Peyer's patch (tissue), 4 donors: ENCODE measurements at places on chromosomes 2 and 18.
A peak's percentile ranks its signal among the peaks of the same experiment; 100 is the strongest.

DNA sequence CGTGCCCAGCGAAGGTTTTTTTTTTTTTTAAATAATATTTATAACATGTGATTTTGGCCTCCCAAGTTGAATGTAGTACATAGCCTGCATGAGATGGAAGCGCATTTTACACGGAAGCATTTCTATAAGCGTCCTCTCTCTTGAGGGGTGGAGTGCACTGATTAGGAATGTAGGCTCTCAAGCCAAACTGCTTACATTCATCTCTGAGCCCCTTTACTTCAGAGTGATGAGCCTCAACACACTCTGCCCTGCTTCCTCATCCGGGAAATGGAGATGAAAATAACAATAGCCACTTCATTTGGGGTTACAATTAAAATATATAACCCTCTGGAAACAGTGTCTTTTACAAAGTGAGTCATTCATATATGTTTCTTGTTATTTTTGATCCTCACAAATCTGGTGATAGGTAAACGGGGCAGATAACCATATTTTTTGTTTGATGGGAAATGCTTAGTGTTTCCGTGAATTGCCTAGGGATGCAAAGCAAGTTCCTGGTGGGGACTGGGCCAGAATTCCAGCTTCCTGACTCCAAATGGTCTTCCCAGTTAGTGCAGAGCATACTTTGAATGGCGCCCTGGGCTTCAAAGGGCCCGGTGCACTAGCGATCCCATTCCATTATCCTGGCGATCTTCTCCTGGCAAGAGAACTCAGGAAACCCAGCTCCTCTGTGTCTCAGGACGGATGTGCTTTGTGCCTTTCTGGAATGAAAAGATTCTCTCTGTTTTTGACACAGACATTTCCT lies 124.3 kb downstream of the PIEZO2 start:
- DNase-seq: no peak

DNA sequence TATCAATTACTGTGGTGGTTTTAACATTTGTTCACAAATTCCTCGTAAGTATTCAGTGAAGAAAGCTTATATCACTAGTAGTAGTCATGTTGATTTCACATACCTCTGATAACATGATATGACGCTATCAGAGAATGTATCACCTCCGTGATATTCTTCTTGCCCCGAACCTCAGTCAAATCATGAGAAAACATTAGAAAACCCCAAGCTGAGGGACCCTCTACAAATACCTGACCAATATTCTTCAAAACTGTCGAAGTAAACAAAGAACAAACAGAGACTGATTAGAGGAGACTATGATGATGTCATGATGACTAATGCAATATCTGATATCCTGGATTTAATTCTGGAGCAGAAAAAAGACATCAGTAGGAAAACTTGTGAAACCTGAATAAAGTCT lies 85.6 kb upstream of the SPOPL start:
- DNase-seq: no peak

- DNase-seq: no peak
Measured at GRCh38 chr2:234679301-234679740, 182.4 kb upstream of the ARL4C start.

GRCh38 chr2:181174611-181175580 lies 194.5 kb downstream of the UBE2E3 start:
- no peak for DNase-seq

DNA sequence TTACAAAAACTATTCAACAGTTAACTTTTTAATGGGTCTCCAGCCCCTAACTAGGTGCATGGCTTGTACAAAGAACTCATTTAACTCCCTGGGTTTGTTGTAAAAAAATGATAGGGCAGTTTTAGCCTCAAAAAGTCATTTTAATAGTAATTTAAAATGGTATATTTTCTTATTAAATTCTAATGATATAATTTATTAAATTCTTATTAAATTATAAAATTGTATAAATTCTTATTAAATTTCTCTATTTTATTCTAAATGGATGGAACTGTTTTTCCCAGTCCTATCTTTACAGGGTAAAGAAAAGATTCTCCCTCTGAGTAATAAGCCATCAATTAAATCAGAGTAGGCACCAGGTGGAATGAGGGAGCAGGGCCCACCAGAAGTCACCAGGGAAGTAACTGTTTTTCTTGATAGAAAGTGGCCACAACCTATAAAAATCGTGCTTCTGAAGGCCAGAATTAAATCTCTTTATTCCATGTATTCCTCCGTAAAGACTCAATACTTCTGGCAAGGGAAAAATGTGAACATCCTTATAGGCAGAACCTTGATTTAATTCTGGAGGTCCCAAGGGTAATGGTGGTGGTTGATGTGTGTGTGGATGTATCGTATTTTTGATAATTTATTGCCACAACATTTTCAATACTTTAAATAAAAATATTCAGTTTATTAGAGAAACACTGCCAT lies 814 bp downstream of the FKBP7 start:
- no peak for DNase-seq

DNA sequence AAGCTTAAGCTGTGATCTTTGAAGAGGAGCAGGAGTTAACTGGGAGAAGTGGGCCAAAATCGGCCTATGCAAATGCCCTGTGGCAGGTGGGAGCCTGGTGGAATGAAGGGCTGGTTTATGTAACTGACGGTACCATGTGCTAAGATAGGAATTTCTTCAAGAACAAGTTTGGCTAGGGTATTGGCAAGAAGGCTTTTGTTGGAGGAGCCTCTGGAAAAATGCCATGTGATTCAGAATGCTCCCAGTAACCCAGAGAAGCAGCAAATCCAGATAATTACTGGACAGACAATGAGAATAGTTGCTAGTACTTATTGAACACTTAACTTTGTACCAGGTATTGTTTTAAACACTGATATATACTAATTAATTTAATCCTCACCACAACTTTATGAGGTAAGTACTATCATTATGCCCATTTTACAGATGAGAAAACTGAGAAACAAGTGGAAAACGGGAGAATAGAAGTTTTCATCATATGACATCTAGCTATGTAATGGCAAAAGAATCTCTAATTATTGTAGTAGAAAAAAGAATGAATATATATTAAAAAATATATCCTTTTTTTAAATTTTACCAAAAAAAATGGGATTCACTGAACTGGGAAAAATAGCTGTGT lies 9.1 kb upstream of the FAM124B start:
- DNase-seq: no peak

DNA sequence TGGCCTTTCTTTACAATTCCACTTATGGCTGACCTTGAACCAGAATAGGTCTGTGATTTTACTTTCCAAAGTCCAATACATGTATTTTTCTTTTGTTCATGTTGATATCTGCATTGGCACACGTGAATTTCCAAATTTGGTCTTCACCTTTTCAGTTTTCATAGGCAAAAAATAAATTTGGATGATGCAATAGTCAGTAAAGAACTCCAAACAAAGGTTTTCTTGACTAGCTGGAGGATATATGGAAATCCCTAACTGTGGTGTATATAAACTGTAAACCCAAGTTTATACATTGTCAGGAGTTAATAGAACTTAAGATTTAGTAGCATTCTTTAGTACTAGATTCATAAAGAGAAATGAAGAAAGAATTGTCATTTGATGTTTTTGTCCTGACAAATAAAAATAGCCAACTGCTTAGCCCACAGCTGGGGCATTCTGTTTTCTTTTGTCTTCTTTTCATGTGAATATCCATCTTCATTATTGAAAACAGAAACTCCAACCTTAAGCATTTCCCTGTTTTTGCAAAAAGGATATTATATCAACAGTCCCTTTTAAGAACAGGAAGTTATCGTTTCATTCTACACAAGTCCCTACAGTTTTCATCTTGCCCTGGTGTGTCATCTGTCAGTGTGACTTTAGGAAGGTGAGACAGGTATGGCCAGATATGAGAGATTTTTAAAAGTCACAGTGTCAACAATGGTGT lies 132.9 kb downstream of the BCL2 start:
- no peak for DNase-seq

GRCh38 chr2:160490733-160491685 lies 2.6 kb downstream of the RBMS1 start:
- no peak for DNase-seq

DNA sequence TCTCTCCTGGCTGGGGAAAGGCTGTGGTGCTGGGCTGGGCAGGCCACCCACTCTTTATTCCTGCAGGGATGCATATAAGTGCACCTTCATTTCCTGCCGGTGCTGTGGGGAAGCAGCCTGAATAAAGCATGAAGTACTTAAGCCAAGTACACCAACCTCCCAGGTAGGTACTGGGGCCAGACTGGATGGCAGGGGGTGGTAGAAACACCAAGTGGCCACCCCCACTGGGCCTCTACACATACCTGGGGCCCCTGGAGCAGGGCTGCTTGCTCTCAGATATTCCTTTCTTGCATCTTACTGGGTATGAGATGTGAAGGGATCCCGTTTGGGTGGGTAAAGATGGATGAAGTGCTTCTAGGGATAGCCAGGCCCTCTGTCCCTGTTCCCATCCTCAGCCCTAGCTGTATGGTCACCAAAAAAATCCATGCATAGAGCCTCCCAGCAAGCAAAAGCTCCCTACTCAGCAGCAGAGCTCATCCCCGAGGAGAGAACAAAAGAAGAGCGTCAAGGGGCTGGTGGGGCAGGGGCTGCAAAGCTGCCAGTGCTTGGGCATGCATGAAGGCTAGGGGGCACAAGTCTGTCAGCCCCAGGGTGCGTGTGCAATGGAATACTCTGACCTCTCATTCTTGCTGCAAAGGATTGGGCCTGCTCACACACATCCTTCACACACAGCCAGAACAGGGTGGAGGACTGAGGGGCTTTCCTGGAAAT lies 22.0 kb downstream of the CCT7 start:
- DNase-seq: no peak

DNA sequence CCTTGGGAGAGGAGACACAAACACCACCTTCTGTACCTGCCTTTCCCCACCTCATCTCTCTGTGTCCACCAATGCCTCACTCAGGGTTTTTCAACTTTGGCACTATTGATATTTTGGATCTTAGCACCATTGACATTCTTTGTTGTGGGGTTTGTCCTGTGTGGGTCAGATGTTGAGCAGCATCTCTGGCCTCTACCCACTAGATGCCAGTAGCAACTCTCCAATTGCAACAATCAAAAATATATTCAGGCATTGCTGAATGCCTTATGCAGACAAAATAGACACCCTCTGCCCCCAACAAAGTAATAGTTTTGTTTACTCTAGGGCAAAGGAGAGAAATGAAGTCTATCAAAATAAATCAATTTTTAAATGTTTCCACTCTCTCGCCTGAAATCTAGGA lies 1384.3 kb upstream of the NXPH2 start:
- no peak for DNase-seq

GRCh38 chr2:171956135-171956825 lies 34.0 kb downstream of the HAT1 start:
- no peak for DNase-seq

DNA sequence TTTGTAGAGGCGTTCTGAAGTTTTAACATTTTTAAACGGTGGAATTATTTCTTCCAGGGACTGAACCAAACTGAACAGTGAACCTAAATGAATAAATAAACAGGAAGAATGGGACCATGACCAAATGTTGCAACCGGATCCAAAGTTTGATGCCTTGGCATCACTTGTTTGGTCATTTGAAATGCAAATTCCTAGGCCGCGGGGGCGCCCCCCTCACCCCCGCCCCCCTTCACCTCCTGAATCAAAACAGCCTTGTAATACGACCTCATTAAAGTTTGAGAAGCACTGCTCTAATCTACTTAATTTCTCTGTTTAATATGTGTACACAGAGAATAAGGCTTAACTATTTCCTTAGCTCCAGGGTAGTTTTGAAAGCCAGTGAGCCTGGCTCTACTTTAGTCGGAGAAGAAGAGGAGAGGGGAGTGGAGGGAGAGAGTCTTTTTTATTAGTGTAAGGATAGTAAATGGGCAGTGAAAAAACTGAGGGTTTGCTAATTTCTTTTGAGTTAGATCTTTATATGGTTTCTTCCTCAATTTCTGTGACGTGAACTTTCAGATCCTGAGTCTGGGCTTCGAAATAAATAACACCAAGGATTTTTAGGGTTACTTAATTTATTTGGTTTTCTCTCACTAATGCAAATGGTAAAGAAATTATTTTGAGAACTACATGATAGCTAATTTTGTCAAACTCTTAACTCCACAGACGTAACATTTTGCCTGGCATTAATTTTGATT lies 5.7 kb downstream of the C2orf80 start:
- DNase-seq: no peak

DNA sequence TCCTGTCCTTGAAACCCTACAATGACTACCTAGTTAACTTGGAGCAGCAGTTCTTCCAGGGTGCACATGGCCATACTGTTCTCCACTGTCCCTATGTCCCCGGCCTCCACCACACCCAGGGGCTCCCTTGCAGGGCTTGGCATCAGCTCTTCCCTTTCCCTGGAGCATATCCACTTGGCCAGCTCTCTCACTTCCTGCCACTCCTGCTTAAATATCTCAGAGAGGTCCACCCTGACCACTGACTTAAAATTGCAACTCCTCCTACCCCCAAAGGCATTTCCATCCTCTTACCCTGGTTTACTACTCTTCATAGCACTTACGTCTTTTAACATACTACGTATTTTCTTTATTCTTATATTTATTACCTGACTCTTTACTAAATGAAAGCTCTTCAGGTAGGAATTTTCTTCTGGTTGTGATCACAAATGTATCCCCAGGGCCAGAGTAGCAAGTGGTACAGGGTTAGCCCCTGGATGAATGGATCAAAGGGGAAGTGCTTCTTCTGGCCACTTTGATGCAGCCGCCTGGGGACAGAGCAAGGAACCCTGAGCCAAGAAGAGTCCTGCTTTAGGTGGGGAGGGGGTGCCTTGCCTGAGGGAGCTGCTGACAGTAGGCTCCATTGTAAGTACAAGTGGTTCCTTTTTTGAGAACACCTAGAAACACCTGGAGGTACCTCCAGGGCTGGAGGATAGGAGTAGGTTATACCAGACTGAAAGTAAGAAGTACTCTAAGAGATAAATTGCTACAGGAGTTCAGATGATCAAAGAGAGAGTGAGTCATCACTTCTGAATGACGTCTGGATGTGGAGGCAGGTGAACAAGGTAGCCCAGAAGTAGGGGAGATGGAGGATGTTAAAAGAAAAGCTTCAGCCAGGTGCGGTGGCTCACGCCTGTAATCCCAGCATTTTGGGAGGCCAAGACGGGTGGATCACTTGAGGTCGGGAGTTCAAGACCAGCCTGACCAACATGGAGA lies 82.2 kb downstream of the SOCS6 start:
- DNase-seq: no peak

GRCh38 chr2:45121236-45121927 lies 112.1 kb upstream of the SIX2 start:
- DNase-seq: no peak

- DNase-seq: no peak
Measured at GRCh38 chr2:28228434-28228995, 164.1 kb upstream of the FOSL2 start.

DNA sequence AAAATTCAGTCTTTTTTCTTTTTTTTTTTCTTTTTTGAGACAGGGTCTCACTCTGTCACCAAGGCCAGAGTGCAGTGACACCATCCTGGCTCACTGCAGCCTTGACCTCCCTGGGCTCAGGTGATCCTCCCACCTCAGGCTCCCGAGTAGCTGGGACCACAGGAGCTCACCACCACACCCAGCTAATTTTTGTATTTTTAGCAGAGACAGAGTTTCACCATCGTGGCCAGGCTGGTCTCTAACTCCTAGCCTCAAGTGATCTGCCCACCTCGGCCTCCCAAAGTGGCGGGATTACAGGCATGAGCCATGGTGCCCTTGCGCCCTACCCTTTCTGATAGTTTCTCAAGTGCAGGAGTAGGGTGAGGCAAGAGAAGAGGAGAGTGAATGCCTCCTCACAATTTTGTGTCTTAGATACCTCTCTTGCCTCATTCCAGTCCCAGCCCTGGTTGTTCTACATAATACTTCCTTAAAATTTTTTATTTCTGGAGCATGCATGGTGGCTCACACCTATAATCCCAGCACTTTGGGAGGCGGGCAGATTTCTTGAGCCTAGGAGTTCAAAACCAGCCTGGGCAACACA lies 68.2 kb upstream of the CAB39 start:
- DNase-seq: peak; percentile 18

- no peak for DNase-seq
Measured at GRCh38 chr18:59228351-59228750, 8.4 kb downstream of the GRP start.

- DNase-seq: no peak
Measured at GRCh38 chr2:169911119-169911518, 83.9 kb downstream of the UBR3 start.
